Gastroesophageal sphincter (tissue), 4 donors: ENCODE measurements at places on chromosomes 12 and 14. TPM values are rescaled to one million over a fixed set of nuclear protein-coding genes. Genes with fewer than 3 reads are reported as not detected.

- ATAC-seq, result no peak
These were observed 99.9 kb upstream of the RFLNA start for GRCh38 chr12:124194893-124195566.

- no peak for ATAC-seq
These were observed 12.3 kb upstream of the KRT74 start for GRCh38 chr12:52585946-52586345.

- no peak for ATAC-seq
These were observed 25.7 kb downstream of the ANO4 start for GRCh38 chr12:100820314-100820713.

BBOF1 gene
- total RNA-seq, result 12.4 TPM

DNA sequence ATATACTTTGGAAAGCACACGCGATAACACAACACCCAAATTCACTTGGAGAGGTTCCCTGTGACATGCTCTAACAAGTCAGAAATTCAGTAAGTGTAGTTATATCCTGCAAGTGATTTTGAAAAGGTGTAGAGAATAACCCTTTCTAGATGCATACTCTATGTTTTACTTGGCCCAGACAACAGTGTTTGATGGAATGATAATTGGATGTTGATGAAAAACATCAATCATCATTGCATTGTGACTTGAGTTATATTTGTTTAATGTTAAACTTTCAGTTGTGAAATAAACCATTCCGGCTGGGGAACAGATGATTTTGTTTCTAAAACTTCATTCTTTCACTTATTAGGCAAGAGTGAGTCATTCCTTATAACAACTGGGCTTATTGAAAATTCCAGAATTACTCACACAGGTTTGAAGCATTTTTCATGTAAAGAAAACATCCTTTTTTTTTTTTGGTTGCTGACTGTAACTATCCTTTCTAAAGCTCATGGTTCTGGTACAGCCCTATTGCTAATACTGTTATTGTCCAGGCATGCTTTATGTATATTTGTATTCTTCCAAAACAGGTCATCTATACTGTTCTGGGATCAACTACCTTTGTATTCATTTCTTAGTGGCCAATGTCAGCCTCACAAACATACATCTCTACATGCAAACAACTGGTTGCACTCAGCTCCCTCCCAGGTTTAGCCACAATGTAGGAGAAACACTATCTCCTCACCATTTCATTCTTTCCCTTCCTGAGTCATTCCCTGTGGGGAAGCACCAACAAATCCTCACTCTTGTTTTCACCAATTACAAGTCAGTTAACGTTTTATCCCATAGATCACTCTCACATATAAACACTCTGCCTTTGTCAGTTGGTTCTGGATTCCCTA, 121.2 kb upstream of the LRIG3 start:
- peak; percentile 82 for ATAC-seq

DNA sequence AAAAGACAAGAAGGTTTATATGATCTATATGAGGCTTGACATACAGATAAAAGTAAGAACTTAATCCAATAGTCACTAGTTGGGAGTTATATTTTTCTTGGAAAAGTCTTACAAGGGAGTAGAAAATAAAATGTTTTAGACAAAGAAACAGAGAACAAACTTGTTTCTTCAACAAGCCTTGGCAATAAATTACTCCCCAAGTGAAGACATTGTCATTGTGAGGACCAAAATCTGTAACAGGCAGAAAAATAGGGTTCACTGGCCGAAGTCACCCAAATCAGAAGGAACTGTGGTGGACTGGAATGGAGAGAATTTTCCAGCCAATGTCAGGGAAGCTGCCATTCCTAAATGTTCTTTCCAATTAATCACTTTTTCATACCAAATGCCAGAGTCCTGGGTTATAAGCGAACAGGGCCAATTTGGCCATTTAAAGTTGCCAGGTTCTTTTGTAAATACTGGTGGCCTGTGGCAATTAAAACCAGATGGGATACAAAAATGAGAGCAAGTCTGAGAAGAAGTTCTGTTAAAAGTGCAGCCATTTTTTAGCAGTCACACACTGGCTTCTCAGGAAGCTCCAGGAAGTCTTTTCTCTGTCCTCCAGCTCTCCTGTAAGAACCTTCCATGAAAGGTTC, 117.3 kb upstream of the OVCH1 start:
- ATAC-seq, result no peak

LIMA1 gene
- 91.3 TPM for total RNA-seq

GRCh38 chr14:51880835-51881580, 20.6 kb downstream of the GNG2 start:
- no peak for ATAC-seq

BDKRB2 gene
- 3.3 TPM for total RNA-seq

DNA sequence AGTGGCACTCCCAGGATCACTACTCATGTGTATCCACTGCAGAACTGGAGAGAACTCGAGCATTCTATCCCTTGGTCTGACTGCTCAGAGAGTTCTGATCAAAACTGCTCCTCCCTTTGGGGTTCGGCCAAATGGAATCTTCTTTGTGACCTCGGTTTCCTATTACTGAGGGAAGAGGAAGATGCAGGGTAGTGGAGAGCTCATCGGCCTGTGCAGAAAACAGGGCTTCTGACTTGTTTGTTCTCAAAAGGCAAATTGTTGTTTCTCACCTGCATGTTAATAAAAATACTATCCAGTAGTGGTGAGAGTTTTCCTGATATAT, 17.1 kb upstream of the AKAP6 start:
- ATAC-seq, result no peak

GRCh38 chr12:71533703-71534102, 94.1 kb downstream of the LGR5 start:
- ATAC-seq, result no peak

GRCh38 chr12:56932867-56933266, 1.3 kb downstream of the SDR9C7 start:
- peak; percentile 79 for ATAC-seq

DNA sequence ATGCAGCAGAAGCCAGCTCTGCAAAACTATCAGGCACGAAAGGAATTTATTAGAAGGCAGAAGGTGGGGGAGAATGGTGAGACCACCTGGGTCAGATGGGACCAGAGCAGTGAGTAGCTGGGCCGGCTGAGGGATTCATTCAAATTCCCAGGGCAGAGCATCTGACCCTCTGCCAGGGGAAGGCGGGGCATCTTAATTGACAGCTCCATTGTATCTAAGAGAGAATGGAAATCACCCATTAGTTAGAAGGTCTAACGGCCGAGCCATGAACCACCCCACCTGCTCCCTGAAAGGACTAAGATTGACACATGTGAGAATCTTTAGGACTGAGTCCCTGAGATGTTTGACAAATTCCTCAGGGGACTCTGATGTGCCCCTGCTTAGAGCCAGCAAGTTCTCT, 83.7 kb downstream of the PHETA1 start:
- ATAC-seq, result no peak

DNA sequence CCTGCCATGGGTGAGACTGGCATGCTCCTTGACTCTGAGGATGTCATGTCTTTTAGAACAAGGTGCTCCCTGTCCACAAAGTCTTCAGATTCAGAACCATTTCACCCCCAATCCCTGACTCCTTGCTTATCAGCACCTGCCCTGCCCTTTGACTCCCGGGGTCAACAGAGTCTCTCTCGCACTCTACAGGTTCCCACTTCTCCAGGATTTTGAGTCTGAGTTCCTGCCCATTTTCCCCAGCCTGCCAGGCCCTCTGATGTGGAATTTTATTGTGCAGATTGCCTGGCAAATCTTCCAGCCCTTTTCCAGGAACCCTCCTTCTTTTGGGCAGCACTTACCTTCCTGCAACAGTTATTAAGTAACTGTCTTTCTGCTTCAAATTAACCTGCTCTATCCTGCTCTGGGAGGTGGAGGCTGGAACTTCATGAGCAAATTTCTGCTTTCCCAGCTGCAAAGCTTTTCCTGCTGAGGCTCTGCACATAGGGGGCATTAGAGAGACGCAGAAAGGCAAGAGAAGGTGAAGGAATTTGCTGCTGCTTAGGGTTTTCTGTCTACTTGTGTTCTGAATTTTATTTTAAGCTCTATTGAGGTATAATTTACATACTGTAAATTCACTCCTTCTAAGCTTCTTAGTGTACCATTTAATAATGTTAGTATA, 259.1 kb downstream of the PCNX1 start:
- ATAC-seq, result no peak

GRCh38 chr12:52062167-52063081, 7.4 kb upstream of the ATG101 start:
- ATAC-seq, result no peak

- no peak for ATAC-seq
These were observed 3.2 kb downstream of the KRT86 start for GRCh38 chr12:52277486-52278245.

DNA sequence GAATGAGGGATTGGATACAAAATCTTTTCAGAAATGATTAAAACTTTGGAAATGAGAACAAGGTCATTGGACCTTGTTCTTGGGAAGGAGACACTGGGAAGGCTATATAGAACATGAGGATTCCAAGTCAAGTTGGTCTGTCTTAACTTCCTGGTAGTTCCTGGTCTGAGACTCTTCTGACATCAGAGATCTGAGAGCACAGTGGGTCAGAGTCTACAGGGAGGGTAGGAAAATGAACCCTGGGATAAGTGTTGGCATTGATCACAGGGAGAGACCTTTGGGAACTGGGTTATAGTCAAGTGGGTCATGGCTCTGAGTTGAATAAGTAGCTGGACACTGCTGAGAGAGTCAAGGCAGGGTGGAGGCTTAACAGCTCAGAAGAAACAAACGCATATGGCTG, 17.3 kb upstream of the KCNA1 start:
- no peak for ATAC-seq

C12orf60 gene
- 1.5 TPM for total RNA-seq
